ENCODE measurements at places on chromosomes 3 and 15.

GRCh38 chr15:66131831-66132230, 121.7 kb downstream of the MEGF11 start:
- no peak for DNase-seq

GRCh38 chr3:193702967-193703366, 110.0 kb downstream of the OPA1 start:
- no peak for DNase-seq

DNA sequence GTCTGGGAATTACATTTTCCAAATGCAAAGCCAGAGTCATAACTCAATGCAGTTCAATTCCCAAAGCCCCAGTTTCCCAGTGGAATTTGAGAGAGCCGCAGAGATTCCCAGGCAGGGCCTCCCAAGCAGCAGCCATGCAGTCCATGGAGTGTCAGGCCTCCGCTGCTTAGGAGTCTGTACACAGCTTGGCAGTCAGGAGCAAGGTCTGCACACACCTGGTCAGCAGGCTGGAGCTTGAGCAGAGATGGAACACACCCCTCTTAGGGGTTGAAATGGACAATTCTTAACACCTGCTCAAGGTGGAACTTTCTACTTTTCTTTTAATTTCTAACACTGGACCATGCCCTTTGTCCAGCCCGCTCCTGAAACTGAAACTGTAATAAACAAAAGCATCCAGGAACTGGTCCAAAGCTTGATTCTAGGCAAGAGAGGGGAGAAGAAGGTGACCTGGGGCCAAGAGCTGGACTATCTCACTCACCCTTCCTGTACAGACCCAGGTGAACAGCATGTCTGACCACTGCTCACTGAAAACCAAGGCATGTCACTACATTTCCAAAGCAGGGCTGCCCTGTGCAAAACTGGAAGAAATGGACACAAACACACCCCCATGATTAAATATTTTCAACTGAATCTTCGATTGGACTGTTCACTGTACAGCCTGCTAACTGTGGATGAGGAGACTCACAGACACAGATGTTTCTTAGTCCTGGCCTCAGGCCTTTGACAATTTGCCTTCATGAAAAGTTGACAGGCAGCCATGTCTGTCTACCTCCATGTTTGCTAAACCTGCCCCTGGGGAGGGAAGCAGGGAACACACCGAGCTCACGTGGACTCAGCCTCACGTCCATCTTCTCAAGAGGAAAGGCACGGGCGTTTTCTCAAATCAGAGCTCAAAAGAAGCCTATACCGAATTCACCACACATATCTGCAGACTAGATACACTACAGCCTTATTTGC, 48.6 kb upstream of the DUSP7 start:
- DNase-seq, result no peak

DNA sequence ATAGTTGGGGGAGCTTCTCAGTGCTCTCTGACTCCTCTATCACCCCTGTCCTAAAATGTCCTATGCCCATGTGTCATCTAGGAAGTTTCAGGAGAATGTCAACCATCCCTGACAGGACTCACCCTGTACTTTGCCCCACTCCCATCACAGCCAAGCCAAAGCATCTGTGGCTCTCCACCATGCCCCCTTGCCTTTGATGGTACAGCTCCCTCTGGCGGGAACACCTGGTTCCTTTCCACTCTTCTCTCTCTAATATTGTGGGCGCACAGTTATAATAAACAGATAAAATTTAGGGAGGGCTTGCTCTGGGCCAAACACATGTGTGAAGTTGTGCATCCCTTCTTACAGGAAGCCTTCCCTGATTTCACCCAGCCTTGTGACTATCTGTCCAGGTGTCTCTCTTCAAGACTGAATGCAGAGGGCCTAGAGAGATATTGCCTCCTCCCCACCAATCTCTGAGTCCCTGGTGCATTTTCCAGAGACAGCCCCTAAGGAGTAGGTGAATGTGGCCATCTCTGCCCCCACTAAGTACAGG, 62.8 kb downstream of the ISG20 start:
- peak; percentile 27 for DNase-seq

DNA sequence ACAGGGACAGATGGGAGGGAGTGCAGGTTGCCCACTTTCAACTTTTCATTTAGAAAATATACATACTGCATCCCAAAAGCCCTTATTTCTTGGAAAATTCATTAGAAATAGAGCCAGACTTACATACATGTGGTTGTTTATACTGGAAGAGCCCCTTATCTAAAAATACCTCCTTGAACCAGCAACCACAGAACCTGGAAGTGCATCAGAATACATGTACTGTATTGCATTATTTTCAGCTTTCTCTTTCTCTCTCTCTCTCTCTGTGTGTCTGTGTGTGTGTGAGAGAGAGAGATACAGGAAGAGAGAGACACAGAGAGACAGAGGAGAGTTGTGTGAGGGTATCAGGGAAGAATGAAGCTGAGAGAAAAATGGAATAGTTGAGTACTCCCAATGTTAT, 29.5 kb upstream of the LSAMP start:
- DNase-seq, result no peak

- DNase-seq, result no peak
Observed at GRCh38 chr15:50150851-50151250, 31.1 kb upstream of the SLC27A2 start.

DNA sequence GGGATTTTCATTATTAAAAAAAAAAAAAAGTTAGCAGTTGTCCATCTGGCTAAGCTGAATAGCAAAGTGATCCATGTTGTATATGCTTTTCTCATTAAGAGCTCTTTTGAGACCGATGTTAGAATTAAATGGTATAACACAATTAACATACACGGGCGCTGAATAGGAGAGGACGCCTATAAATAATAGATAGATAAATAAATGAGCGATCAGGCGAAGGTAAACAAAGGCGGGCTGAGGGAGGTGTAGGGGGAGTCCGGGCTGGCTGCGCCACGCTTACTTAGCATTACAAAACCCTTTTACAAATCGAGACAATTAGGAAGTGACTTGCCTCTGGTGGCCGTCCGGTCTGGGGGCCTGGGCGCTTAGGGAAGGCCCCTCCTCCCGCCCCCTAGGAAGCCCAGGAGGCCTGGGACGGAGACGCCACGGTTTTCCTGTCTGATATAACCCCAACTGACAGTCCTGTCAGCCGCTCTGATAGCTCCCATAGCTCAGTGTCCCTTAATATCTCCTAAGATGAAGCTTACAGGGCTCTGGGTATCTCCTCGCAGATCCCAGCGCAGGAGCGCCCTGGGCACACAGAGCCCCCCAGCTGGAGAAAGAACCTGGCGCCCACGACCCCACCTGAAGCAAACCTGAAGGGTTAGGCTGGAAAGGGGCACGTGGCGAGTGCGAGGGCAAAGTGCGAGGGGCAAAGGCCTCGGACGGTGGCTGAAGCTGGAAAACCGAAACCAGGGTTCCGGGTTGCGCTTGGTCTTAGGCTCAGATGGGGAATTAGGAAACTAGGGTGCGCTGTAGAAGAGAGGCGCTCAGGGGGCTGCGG, 3.6 kb downstream of the SOX14 start:
- DNase-seq, result no peak

DNA sequence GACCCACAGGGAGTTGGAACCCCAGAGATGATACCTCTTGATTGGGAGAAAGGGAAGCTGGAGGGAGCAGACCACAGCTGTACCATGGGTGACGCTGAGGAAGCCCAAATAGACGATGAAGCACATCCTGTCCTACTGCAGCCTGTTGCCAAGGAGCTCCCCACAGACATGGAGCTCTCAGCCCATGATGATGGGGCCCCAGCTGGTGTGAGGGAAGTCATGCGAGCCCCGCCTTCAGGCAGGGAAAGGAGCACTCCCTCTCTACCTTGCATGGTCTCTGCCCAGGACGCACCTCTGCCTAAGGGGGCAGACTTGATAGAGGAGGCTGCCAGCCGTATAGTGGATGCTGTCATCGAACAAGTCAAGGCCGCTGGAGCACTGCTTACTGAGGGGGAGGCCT, 201.1 kb downstream of the AKAP13 start:
- DNase-seq, result peak; percentile 43

DNA sequence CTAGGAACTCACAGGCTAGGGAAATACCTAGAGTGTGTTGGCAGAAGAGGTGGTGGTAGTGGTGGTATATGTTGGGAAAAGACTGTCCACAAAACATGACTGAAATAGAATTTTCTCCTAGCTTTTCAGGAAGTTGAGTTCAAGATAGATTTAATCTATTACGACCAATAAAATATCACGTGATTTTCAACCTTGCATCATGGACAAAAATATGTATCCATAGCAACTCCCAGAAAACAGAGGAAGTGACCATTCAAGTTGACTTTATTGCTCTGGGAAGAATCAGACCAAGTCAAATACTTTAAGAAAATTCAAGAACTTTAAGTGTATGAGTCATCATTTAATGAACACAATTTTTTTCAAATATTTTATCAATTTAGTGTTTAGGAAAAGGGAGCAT, 347.0 kb upstream of the ZNF385D start:
- DNase-seq, result no peak

DNA sequence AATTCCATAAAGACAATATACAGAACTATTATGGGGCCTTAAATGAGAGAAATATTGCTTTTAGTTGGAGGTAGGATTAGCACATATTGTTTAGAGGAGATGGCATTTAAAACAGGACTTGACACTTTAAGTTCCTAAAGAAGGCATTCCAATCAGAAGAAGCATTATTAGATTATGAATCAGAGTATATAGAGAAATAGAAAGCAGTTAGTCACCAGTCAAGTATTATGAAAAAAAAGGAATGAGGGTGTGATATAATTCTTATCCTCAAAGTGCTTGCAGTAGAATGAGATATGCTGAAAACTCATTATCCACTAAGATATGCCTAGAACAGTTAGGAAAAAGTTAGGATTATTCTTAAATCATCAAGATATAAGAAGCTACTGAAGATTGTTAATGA, 456.2 kb downstream of the ZNF385D start:
- no peak for DNase-seq

- no peak for DNase-seq
Observed at GRCh38 chr3:157856078-157856939, 249.9 kb downstream of the SHOX2 start.

- no peak for DNase-seq
Observed at GRCh38 chr3:190252080-190252479, 70.2 kb downstream of the CLDN1 start.

GRCh38 chr15:47398594-47398993, 318.7 kb upstream of the SEMA6D start:
- no peak for DNase-seq

DNA sequence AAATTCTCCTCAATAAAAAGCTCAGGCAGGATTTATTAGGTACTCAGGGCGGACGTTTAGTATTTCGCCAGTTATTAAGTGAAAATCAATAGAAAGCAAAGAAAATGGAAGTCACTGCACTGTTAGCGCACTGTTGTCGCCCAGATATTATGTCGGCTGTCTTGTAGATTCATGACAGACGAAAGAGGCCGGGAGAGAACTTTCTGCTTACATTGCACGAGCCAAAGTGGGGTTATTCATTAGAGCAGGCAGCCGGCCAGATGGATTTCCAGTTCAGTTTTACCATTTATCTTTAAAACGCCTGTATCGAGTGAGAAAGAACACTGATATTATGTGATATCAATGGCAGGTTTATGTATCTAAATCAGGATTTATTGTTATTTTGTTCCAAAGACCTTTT, 866.0 kb upstream of the NR2F2 start:
- no peak for DNase-seq

- DNase-seq, result no peak
Observed at GRCh38 chr3:108097322-108098002, 6.6 kb upstream of the CD47 start.

DNA sequence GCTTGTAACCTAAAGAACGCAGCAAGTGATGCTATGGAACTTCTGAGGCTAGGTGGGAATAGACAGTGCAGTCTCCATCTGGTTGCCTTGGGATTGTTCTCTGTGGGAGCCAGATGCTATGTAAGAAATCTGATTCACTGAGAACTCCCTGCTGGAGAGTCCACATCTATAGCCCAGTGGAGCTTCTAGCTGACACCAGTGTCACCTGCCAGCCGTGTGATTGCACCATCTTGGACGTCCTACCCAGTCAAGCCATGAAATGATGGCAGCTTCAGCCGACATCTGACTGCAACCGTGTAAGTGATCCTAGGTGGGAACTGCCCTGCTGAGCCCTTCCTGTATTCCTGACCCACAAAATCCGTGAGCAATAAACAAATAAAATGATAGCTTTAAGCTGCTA, 12.4 kb upstream of the FYCO1 start:
- DNase-seq, result no peak

All from T-helper 9 cell (primary cell).